Fibroblast of skin of right quadriceps (primary cell): ENCODE measurements at places on chromosomes 2 and 18.

DNA sequence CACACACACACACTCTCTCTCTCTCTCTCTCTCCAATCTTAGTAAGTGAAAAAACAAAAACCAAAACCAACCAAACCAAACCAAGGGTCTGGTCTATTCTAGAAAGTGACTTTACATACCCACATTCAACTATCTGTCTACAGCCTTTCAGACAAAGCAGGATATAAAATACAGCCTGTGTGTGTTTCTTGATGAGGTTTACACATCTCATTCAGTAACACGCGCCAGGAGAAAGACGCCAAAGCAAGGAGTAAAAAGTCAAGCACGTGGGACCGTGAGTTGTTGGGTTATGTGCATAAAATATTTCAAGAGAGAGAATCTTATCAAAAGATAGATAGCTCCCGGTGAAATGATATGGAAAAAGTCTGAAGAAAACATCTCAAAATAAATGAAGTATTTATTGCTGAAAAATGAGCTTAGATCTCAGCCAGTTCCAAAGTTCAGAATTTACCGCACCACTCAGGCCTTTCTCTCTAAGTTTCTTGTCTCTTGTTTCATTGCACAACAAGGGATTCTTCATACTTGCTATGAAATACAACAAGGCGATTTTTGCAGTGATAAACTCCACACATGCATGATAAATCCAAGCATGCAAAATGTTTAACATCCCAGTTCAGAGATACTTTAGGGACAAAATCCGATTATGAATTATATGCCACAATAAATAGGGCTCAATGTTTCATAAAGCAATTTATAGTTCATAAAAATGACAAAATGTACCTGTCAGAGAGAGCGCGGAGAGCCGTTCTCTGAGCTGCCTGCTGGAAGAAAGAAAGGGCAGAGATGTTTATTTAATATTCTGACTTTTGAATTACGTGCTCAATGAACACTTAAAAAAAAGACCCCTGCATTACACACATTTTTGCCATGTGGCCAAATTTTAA lies 159.3 kb upstream of the REV1 start:
- no peak for DNase-seq

- DNase-seq: no peak
Observed at GRCh38 chr2:227125506-227125905, 38.5 kb downstream of the COL4A4 start.

DNA sequence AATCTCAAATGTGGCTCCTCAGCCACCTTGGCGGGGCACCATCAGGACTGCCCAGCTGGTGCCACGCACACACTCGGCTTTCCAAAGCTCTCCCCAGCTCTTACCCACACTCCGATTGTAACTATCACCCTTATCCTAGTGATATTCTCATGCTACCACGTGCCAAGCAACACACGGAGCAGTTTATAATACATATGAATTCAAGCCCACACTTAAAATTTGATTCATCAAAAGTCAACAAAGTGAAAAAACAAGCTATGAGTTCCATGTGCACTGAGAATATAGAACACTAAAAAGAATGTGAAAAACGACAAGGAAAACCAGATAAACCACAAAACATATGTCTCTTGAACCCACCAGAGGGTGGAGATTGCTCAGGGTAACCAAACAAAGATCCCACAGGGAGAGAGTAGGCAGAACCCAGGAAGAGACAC lies 31.6 kb downstream of the LONRF2 start:
- no peak for DNase-seq

GRCh38 chr2:68046642-68047240 lies 16.1 kb downstream of the C1D start:
- DNase-seq: no peak

- DNase-seq: no peak
Observed at GRCh38 chr18:2444201-2444875, 127.0 kb downstream of the METTL4 start.

- DNase-seq: no peak
Observed at GRCh38 chr2:121203591-121204249, 81.3 kb downstream of the TFCP2L1 start.

DNA sequence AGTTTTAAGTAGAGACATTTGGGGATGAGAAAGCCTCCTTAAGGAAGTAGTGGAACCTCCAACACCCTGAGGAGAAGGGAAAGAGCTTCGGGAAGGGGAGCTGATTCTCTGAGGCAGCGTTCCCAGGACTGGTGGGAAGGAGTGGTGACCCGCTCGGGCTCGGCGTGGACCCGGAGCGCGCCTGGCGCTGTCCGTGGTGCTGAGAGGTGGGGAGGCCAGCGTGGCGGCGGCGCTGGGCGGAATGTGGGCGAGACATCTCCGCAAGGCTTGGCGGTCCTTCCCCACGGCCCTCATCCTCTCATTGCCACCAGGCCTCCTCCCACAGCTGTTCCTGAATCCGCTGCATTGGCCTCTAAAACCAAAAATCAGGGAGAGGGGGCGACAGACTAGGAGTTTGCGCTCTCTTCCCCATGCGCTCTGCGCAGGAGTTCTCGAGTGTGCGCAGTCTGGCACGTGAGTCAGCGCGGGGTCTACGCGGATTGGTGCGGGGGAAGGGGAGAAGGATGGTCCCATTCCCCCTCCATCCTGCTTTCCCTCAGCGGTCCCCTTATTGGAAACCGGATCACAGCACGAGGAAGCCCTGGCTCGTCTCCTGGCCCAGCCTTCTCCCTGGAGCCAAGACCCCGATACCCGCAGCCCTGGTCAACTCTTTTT lies 857 bp downstream of the RESP18 start:
- peak; percentile 18 for DNase-seq

DNA sequence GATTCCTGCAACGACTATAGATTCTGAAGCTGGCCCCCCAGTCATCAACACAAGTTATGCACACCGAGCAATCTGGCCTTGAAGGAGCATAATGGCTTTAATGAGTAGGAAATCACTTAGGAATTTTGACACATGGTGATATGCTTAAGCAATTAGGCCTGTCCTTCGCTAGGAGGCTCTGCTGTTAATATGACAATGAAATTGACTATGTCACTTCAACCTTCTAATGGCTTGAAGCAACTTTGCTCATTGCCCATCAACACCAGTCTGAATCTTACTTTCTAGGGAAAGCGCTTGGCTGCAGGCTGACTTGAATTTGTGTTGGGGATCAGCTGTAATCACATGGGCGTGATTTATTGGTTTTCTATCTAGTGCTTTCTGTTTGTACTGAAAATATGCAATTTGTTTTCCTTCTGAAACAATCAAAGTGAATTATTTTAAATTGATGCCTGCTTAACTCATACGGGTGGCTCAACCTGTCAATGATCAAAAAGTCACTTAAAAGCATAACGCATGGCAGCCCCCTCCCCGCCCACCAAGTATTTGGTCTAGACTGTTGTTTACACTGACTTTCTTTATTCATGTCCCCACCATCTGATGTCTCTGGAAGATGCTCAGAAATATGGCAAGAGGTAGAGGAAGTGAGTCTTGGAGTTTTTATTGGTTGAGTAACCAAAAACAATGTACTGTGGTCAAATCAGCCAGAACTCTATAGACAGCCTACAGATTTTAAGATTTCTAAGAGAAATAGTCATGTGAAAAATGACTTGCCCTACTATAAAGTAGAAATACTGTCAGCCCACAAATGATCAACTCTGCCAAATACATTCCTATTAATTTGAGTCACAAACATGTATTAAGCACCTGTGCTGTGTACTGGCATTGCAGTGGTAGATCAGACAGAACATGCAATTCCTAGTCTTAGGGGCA lies 344.9 kb downstream of the RBM43 start:
- DNase-seq: peak; percentile 67

DNA sequence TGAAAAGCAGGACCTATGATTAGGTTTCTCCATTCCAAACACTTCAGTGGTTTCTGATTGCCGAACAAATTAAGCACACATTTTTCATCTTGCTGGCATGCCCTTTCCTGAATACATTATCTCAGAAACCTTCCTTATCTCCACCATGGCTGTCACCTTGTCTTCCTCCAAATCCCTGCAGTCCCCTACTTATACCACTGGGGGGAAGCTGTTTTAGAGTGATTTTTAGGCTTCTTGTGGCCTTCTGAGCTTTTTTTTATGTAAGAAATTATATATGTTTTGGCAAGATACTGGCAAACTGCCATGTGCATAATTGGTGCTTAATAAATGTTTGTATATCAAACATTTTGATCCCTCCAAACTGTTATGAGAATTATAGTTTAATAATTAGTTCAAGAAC lies 229.2 kb downstream of the MYT1L start:
- no peak for DNase-seq

- no peak for DNase-seq
Observed at GRCh38 chr2:23536326-23536725, 151.3 kb downstream of the KLHL29 start.

DNA sequence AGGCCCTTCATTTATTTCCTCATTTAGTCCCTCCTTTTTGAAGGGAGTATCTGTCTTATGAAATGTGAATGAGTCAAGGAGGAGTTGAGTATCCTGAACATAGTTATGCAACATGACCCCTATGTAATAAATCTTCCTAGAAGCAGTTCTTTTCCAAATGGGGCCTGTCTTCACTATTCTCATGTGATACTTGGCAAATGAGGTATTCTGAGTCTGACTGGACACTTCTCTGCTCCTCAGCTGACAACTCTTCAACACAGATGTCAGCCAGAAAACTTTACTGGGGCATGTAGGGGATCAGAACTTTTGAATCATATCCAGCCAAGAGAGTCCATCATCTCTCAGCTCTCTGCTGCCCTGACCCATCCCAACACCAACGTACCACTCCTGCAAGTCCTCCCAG lies 291.6 kb downstream of the ZNF385B start:
- peak; percentile 85 for DNase-seq

DNA sequence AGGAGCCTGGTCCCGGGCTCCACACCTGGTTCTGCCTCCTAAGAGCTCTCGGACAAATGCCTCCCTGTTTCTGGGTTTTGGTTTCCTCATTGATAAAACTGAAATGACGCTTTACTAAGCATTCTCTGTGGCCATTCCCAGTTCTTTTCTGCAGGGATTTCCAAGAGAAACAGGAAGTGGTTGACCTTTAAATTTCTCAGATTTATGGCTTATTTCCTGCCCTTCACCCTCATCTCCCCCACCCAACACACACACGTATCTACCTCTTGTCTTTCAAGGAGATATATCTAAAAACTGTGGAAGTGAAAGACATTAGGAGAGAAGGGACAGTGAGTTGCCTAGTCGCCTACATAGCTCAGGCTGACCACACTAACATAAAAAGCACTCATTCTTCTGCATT lies 53.0 kb downstream of the PIEZO2 start:
- DNase-seq: no peak

- DNase-seq: no peak
Observed at GRCh38 chr2:114192362-114192761, 250.1 kb upstream of the DPP10 start.

DNA sequence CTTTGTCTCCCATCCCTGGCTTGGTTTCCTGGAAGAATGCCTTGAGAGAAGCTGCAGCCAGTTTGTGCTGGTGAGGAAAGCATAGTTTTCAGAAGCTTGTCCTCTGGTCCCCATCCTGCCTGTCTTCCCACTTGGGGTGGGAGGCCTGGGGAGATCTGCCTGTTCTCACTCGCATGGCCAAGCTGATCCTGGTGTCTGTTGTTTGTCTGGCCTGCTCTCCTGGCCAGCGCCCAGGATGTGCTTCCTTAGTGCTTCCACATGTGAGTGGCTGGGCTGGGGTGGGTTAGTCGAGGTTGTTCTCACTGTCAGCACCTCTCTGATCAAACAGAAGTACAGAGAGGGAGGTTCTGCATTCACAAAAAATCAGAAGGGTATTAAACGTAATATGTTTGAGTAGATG lies 49.5 kb downstream of the PTPRM start:
- peak; percentile 64 for DNase-seq

DNA sequence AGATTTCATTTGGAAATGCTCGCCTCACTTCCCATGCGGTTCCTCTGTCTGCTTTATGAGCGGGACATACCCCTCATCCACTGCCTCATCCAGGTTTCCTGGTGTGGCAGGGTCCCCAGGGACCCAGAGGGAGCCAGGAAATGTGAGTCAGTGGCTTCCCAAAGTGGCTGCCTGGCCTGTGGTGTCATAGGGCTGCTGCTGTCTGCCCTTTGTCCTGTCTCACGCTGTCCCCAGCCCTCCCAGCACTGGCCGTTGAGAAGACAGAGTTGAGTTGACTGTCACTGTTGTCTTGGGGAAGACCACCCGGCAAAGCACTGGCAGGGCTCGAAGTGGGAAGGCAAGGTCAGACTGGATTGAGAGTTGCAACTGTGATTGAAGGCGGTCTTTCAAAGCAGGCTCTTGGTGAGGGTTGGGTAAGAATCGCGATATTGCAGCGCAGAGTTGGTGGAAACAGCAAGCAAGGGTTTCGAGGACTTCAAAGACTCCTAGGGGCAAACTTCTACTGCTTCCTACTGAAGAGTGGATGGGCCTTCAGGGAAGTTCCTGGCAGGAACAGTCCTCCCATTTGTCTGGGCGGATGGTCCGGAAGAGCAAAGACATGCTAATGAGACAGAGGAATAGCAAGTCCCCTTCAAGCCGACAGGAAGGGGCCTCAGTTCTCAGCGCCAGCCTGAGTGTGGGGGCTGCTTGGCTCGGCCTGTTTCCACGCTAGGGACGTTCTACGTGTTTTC lies 33.9 kb downstream of the RAB31 start:
- peak; percentile 68 for DNase-seq

GRCh38 chr2:135662088-135662487 lies 79.6 kb upstream of the UBXN4 start:
- no peak for DNase-seq

- DNase-seq: no peak
Observed at GRCh38 chr2:49296107-49296867, 142.0 kb upstream of the FSHR start.

DNA sequence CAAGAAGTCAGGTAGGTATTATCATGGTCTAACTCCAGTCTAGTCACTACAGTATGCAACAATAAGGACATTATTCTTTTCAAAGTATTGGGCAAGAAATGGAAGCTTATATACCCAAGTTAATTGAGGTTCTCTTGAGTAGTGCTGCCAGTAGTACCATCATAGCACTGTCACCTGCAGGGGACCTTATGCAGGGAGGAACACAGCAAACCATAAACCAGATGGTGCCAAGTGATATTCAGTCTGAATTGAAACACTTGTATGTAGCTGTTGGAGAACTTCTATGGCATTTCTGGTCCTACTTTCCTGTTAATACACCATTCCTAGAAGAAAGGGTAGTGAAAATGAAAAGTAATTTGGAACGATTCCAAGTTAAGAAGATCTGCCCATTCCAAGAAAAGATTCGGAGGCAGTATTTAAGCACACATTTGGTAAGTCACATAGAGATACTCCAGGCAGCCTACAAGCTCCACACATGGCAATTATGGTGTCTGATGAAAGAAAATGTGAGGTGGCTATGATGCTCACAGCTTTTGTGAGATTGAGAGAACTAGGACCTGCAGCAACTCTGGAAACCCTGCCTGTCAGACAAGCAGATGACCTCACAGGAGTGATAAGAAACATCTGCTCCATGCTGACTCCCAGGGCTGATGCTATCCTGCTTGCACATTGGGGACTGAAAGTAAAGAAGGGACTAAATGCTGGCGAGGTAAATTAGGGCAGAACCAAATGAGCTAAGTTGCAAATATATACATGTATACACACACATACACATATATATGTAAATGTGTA lies 174.7 kb downstream of the MC4R start:
- DNase-seq: peak; percentile 31

GRCh38 chr2:240363746-240364581 lies 71.5 kb upstream of the GPC1 start:
- no peak for DNase-seq

- DNase-seq: no peak
Observed at GRCh38 chr2:126824663-126825062, 74.0 kb upstream of the TEX51 start.

- no peak for DNase-seq
Observed at GRCh38 chr2:147198651-147199171, 646.1 kb upstream of the ACVR2A start.
